ENCODE measurements at places on chromosomes 3 and 15. TPM values are rescaled to one million over a fixed set of nuclear protein-coding genes. Genes with fewer than 3 reads are reported as not detected.

DNA sequence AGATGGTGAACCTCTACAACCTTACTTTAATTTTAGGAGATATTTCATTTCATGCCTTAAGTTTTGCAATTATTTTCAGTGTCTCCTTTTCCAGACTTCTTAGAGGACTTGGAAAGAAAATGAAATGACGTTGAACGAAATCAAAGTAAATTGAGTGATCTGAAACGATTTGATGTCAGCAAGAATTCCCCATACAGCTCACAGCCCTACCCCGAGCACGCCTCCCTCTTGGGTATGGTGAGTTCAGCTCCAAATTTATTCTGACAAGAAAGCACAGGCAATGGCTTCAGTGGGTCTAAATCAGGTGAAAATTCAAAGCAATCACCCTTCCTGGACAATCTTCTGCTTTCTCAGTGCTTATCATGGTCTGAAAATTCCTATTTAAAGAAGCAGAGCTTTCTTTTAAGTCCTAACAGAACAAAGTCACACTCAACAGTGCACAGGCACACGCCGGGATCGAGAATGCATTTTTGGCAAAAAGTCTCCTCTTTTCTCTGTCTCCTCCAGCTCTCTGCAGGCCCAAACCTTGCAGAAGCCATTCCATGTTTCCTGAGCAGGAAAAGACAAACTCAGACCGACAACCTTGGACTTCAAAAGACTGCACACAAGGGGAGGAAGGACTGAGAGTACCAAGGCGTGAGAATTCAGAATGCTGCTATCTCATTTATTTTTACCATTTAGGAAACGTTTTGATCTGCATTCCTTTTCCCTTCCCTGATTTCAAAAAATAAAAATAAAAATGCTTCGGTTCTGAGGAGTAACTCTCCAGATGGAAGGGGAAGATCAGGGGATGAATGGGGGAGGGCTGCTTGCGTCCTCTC is 72.0 kb downstream of the CCNL1 start:
- peak; percentile 50 for DNase-seq

PIERCE2 gene
- 1.00 TPM for total RNA-seq

- DNase-seq = no peak
Measured at GRCh38 chr15:71971905-71972304, 146.0 kb downstream of the MYO9A start.

EBLN2 gene
- total RNA-seq = 1.6 TPM

- no peak for DNase-seq
Measured at GRCh38 chr3:28935146-28935545, 345.7 kb upstream of the RBMS3 start.

DAZL gene
- 0.07 TPM for total RNA-seq

GRCh38 chr3:14312375-14312774 is 90.0 kb upstream of the SLC6A6 start:
- no peak for DNase-seq

SELENOT gene
- 239 TPM for total RNA-seq

GRCh38 chr3:111621535-111621934 is 26.4 kb upstream of the ZBED2 start:
- DNase-seq = peak; percentile 31

- DNase-seq = no peak
Measured at GRCh38 chr3:16364323-16364722, 99.3 kb downstream of the OXNAD1 start.

DNA sequence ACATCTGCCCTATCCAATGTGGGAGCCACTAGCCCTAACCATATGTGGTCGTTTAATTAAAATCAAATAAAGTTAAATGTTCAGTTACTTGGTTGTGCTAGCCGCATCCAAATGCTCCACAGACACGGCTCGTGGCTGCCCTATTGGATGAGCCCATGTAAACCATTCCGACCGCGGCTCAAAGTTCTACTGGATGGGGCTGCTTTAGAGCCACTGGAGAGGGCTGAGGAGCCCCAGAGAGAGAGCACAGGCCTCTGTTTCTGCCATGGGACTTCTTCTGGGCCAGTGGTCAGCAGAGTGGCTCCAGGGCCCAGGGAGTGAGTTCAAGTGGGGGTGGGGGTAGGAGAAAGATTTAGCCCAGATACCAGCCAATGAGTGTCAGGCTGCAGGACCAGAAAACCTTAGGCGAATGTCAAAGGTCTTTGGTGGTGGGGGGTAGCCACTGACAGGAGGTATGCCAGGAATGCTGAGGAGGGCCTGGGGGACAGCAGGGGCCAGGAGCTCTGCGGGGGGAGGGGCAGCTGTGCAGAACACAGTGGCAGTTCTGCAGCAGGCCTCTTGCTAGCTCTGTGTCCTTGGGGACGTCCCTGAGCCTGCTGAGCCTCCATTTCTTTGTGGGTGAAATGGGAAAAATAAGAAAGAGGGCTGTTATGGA is 30.1 kb downstream of the SPSB4 start:
- no peak for DNase-seq

- DNase-seq = peak; percentile 52
Measured at GRCh38 chr3:195450731-195451229, 8.0 kb upstream of the ACAP2 start.

GRCh38 chr3:14943042-14943441 is 4.3 kb upstream of the NR2C2 start:
- DNase-seq = no peak

- no peak for DNase-seq
Measured at GRCh38 chr3:48426401-48426909, 3.4 kb downstream of the PLXNB1 start.

TRIM59 gene
- total RNA-seq = 13.3 TPM

- no peak for DNase-seq
Measured at GRCh38 chr3:178676942-178677790, 140.9 kb downstream of the KCNMB2 start.

DNA sequence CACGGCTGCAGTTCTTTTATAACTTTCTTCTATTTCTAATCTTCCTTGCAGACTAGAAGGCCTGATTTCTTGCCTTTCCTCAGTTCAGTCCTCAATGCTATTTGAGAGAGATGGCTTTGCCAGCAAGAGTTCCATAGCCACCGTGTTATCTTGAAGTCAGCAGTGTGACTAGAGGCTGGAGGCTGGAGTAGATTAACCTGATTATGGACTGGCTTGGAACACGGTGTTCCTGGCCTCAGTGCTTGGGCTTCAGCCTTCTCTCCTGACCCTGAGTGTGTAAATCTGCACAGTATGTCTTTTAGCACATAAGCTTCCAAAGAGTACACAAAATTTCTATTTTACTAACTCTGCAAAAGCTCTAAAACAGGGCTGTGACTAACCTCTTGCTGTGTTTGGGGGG is 61.4 kb downstream of the CCDC54 start:
- no peak for DNase-seq

ATP13A4 gene
- not detected for total RNA-seq

ZNF620 gene
- total RNA-seq = 4.4 TPM

GRCh38 chr3:193764959-193765358 is 172.0 kb downstream of the OPA1 start:
- no peak for DNase-seq

TEX264 gene
- total RNA-seq = 76.6 TPM

- DNase-seq = no peak
Measured at GRCh38 chr15:85755471-85755870, 39.3 kb downstream of the KLHL25 start.

DNA sequence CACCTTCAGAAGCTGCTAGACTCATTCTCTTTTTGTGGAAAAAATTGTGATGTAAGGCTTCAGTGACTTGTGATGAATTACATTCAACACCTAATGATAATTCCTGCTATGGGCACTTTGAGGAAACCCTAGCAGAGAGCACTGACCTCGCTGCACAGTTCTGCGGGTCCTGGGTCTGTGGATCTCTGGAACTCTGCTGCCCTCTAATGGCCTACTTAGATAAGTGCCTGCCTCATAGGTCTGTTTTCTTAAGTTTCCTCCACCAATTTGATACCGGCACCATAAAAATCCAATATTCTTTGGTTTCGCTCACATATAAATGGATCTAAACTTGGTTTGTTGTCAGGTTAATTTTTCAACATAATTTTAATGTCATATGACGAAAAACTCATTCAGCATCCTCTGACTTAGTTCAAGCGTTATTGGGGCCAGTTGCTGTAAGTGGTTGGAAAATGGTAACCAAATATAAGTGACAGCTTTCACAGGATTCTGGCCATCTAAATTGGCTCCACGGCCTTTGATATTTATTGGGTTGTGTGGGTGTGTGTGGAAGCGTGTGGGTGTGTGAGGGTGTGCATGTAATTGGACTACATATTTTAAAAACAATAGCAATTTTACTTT is 10.4 kb downstream of the SLITRK3 start:
- DNase-seq = peak; percentile 58

UBAP1L gene
- total RNA-seq = 0.37 TPM

TMEM207 gene
- not detected for total RNA-seq

DNA sequence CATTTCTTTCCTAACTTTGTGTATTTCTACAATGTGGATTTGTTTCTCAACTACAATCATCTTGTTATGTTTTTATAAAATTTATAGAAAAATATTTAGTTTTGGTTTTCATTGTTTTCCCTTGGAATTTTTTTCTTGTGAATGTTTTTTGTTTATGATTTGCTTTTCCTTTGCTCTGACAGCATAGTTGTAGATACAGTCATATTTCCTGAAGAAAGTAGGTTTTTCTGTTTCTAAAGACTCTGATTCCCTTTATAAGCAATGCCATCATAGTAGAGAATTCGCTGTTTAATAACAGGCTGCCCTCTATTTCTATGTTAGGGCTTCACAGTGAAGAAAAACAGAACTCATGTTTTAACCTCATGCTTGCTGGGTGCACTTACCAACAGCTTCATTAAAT is 482.3 kb downstream of the ZBBX start:
- DNase-seq = no peak

DNA sequence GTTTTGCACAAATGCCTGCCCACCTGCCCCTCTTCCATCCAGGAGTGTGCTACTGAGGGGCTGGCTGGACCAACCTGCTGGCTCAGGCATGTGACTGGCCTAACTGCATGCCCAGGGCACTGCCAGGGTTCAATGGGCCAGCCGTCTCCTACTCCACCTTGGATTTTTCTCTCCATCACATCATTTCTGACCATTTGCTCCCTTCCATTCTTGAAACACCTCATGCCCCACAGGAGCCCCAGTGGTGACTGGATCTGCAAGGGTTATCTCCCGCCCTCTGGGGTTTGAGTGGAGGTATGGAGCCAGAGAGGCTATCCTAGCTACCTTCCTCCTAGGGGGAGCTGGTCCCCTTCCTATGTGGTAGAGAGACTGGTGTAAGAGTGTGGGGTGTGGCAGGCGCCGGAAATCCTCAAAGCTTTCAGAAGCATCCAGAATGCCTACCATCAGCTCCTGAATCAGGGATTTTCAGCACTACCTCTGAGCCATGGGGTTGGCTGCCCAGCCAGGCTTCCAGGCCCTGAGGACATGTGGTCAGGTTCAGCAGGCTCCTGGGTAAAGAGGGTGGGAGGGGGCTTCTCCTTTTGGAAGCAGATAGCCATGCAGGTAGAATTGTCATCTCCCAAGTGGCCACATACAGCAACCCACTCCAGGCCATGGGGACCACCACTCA is 2.9 kb upstream of the MANF start:
- no peak for DNase-seq

GRCh38 chr3:36428445-36428844 is 48.1 kb downstream of the STAC start:
- DNase-seq = no peak

- peak; percentile 13 for DNase-seq
Measured at GRCh38 chr15:66646799-66647198, 55.2 kb upstream of the SMAD6 start.

DNA sequence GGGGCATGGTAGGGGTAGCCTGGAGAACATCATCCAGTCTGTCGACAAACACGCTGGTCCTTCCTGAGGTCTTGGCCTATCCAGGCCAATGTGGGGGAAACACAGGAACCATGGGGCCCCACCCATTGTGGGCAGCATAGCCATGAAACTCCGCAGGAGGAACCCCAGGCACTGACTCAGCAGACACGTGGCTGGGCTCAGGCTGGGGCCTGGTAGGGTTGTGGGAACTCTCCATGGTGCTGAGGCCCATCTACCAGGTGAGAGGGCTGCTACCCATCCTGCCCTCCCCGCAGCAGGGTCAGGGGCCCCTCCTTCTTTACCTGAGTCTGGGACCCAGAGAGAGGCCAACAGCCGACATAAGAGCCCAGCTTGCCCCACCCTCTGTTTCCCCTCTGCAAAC is 22.6 kb upstream of the CACNA2D2 start:
- peak; percentile 63 for DNase-seq

GRCh38 chr15:68526784-68527183 is 52.0 kb upstream of the CORO2B start:
- no peak for DNase-seq

CLDN11 gene
- total RNA-seq = not detected

GRCh38 chr3:107846279-107846852 is 244.5 kb downstream of the CD47 start:
- peak; percentile 63 for DNase-seq

DNA sequence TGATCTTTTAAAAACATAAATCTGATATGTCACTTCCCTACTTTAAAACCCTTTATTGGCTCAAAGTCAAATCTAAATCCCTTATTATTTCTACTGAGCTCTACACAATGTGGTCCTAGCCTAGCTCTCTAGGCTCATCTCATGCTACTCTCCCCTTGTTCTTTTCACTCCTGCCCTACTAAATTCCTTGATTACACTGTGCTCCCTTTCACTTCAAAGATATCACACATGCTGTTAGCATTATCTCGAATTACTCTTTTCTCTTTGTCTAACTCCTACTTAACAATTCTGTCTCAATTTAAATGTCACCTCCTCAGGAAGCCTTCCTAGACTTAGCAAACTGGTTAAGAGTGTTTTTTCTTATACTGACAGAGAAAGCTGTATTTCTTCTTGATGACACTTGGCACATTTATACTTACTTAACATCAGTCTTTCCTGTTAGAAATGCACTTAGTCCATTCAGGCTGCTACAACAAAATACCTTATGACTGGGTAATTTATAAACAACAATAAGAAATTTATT is 102.0 kb downstream of the SCAPER start:
- no peak for DNase-seq

C3orf80 gene
- 1.8 TPM for total RNA-seq

MED12L gene
- total RNA-seq = 2.0 TPM

- no peak for DNase-seq
Measured at GRCh38 chr3:14841836-14842235, 23.1 kb downstream of the FGD5 start.

INKA1 gene
- 1.6 TPM for total RNA-seq

GRCh38 chr3:51945031-51945840 is 3.1 kb downstream of the PARP3 start:
- DNase-seq = no peak

GRCh38 chr3:185308126-185308754 is 54.4 kb upstream of the EHHADH start:
- DNase-seq = peak; percentile 76

Data from HT1080 (cell line).